NCI-H1930 (cell line): ENCODE measurements at places on chromosomes 13 and 19.

DNA sequence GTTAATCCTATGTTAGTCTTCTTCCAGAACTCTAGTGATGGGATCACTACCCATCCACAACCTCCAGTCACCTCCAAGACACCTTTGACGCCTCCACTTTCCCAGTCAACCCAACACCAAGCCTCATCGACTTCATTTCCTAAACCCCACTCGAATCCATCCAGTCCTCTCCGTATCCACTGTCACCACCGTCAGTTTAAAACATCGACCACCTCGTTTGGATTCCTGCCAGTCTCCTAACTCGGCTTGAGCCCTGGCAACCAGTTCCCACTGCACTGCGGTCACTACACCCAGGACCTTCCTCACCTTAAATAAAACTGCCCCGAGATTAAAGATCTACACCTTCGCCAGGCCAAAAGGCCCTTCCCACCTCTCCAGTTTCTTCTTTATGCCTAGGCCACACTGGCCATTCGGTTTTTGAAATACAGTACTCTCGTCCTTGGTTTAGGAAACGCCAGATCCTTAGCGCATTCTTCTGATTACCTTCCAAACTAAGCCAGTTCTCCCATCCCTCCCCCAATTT, 1.2 kb downstream of the MTIF3 start:
- no peak for DNase-seq

DNA sequence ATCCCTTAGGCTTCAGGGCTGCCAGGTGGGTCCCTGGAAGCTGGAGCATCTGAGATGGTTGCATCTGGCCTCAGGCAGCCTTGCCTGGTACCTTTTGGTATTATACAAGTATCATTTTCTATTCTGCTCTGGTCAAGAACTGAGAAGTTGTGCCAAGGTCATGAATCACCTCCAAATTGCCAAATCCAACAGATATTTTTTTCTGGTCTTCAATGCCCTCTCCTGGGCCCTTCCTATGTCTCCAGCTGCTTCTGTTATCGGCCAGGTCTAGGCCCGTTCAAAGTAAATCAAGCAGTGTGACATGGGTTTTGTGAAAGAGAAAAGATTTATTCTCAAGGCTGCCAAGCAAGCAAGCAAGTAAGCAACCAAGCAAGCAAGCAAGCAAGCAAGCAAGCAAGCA, 271.1 kb upstream of the MAB21L1 start:
- no peak for DNase-seq

DNA sequence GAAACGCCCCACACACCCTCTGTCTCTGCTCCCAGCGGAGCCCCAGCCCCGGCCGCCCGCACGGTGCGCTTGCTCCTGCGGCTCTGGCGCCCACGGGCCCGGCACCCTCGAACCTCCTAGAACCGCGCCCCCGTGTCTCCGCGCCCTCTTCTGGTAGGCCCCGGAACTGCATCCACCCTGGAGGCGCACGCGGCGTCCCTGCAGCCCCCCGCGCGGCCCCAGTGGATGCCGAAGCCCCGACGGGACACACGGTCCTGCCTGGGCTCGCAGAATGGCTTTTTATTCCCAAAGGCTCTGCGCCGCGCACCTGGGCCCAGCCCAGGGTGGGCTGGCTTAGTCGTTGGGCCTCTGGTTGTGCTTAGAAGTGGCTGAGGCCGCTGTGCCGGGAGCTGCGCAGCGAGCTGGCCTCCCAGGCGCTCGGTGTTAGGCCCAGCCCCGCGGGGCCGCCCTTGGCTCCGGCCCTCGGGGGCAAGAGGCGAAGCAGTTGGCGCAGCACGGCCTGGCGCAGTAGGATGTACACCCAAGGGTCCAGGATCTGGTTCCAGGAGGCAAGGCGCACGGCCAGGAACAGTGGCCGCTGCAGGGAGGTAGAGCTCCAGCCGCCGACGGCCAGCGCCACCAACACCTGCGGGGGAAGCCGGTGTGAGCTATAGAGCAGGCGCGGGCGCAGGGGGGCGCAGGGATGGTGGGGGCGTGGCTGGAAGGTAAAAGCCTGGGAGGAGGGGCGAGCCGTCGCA, 2.8 kb downstream of the PTGER1 start:
- peak; percentile 62 for DNase-seq

DNA sequence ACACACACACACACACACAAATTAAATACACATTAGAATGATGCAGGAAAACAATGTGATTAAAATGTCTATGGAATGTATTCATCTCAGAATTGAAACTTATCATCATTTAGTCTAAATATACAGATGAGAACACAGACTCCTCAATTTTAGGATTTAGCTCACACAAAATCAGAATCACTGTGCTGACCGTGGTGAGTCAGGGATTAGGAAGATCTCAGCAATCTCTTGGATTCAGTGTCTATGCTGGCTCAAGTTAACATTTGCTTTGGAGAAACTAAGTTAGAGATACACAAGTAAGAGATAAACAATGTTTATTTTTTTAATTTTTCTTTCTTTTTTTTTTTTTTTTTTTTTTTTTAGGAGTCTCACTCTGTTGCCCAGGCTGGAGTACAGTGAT, 323.6 kb downstream of the KLF12 start:
- DNase-seq, result no peak

GRCh38 chr19:46761418-46761831, 15.2 kb upstream of the STRN4 start:
- DNase-seq, result no peak

GRCh38 chr13:37870895-37871550, 1.5 kb upstream of the TRPC4 start:
- DNase-seq, result no peak

DNA sequence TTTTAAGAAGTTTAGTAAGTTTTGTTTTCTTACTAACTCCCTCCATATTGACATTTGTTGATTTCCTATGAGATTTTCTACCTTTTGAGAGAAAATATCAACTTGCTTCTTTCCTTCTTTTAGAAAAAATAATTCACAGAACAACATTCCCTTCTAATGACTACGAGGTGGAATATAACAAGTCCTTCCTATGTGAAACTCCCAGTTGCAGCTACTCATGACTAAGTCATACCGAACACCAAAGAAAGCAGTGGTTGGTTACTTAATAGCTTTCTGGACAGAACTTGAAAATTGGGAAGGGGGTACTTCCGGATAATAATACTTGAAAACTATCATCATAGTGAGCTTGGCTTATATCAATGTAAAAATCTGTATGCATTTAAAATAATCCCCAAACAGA, 144.8 kb downstream of the DACH1 start:
- DNase-seq, result no peak

- no peak for DNase-seq
Observed at GRCh38 chr13:79194272-79194671, 211.8 kb downstream of the RBM26 start.

DNA sequence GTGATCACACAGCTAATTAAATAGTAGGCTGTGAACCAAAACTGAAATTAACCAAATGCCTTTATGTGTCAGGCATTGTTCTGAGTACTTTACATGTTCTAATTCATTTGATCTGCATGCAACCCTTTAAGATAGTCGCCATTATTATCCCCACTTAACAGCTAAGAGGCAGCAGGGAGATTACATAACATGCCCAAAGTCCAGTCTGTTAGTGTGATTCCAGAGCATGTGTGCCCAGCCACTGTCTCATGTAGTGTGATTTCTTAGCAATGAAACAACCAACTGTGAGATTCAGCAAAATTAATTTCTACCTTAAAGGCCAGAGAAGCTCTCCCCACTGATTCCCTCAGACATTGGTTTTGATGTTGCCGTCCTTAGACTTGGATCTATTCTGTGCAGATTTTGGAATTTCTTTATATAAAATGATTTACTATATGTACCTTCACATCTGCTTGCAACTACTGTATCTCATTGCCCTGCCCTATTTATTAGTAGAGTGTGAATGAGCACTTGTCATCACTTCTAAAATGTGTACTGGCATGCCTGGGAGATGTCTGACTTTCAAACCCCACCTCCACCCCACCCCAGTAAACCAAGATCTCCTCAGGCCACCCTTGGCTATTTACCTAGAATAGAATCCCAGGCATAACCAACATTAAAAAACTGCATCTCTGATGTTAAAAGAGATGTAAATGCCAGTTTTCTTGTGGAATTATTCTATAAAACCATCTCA, 41.2 kb downstream of the POLR1D start:
- no peak for DNase-seq

GRCh38 chr19:56162258-56162657, 13.6 kb upstream of the GALP start:
- DNase-seq, result no peak

GRCh38 chr19:19240476-19240875, 28.7 kb downstream of the NCAN start:
- DNase-seq, result no peak

- DNase-seq, result no peak
Observed at GRCh38 chr19:670609-671075, 5.5 kb upstream of the FSTL3 start.

- no peak for DNase-seq
Observed at GRCh38 chr13:44508562-44509077, 67.5 kb downstream of the TSC22D1 start.

DNA sequence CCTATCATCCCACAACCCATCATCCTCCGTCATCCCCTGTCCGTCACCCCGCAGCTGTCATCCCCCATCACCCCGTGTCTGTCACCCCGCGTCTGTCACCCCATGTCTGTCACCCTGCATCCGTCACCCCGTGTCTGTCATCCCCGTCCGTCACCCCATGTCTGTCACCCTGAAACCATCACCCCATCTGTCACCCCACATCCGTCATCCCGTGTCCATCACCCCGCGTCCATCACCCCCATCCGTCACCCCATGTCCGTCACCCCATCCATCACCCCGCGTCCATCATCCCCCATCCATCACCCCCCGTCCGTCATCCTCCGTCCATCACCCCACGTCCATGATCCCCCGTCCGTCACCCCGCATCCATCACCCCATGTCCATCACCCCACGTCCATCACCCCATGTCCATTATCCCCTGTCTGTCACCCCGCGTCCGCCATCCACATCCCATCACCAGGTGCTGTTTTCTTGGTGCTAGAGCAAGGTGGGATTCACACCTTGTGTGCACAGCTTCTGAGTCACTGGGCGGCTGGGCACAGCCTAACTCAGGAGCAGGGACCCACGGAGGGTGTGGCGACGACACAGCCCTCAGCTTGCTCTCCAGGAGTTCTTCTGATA, 24.2 kb downstream of the RASA3 start:
- no peak for DNase-seq

DNA sequence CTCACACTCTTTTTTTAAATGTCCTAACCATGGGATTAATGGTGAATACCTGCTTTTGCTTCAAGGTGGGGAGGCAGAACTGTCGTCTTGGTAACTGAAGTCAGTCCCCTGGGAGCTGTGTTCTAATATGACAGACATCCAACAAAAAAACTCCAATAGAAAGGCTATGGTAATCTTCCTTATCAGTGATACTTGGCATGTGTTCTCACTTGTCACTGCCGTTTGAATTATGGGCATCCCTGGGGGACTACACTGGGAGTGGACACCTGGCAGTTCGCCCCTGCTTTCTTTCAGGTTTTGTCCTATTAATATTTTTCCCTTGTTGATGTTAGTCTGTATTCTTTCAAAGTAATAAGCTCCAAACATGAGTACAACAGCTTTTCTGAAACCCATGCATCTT, 252.6 kb downstream of the SLITRK5 start:
- DNase-seq, result no peak

GRCh38 chr13:45473627-45474026, 8.9 kb downstream of the COG3 start:
- DNase-seq, result no peak

GRCh38 chr19:41641879-41642485, 15.1 kb upstream of the CEACAM4 start:
- DNase-seq, result peak; percentile 84

GRCh38 chr19:51098365-51099046, 9.7 kb downstream of the CTU1 start:
- no peak for DNase-seq

GRCh38 chr13:32116210-32116609, 84.6 kb downstream of the FRY start:
- no peak for DNase-seq

DNA sequence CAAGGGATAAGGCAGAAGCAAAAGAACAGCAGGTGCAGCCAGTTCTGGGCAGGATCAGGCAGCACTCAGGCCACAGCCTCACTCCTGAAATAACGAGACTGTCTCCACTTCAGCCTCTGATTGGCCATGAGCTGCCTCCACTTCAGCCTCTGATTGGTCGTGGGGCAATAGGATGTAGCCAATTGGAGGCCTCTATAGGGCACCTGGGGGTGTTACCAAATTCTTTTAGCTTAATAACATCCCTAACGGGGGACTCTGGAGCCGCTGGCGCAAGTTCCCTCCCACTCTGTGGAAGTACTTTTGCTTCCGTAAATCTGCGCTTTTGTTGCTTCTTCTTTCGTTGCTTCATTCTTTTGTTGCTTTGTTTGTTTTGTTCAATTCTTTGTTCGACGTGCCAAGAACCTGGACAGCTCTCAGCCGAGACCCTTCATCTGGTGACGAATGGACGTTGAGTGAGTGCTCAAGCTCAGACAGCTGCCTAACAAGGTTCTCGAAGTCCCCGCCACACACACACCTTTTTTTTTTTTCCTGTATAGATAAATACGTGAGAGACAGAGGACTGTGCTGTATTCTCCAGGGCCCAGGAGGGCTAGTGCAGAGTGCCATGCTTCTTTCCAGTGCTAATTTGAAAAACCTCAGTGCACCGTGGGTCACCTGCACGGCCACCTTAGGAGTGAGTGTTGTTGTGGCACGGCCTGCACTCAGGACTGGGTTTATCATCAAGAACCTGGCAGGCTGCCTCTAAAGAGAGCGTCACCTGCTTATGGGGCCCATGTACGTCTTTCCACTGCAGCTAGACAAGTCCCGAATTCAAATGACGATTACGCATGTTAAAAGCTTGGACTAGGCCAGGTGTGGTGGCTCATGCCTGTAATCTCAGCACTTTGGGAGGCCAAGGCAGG, 32.0 kb upstream of the TUBGCP3 start:
- no peak for DNase-seq

GRCh38 chr13:25632166-25632888, 260.6 kb downstream of the ATP8A2 start:
- DNase-seq, result no peak

DNA sequence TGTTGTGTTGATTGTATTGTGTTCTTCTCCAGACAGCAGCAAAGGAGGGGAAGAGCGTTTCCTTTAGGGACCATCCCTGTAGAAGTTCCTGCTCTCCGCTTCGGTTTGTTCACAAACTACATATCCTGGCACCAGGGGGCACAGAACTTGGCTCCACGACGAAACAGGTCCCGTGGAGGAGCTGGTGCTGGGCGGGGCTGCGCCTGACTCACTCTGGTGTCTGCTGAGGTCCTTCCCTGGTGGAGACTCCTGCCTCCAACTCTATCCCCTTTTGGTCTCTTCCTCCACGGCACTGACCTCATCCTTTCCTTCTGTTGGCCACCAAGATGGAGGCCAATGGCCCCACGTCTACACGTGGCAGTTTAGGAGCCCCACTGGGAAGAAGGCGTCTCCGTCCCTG, 14.7 kb downstream of the TMPRSS9 start:
- no peak for DNase-seq

- DNase-seq, result no peak
Observed at GRCh38 chr13:66657165-66657881, 572.8 kb downstream of the PCDH9 start.
